ENCODE measurements at places on chromosomes 6 and 20.

GRCh38 chr6:160055378-160055777 lies 66.2 kb upstream of the SLC22A1 start:
- DNase-seq: no peak

DNA sequence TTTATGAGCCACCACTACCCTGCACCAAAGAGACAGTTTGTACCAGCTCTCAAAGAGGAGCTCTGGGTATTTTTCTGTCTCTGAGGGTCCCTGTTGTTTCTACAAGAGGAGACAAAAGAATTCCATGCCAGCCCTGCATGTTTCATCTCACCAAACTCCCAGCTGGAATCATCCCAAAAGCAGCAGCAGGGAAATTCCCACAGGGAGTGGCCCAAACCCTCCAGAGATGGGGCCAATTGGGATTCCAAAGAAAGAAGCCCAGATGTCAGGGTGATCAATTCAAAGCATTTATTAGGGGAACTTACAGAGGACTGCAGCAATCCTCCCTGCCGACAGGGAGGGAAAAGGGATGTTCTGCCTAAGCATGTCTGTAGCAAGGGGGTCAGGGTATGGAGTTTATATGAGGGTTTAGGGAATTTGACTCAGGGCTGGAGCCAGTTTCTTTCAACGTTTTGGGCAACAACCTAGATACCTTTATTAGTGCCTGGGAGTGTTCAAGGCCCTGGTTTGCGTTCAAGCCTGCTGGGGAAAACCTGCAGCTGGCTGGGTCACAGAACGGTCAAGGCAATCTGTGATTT lies 47.2 kb downstream of the MUC22 start:
- DNase-seq: no peak

- no peak for DNase-seq
Measured at GRCh38 chr6:34561227-34561530, 5.0 kb upstream of the SPDEF start.

- no peak for DNase-seq
Measured at GRCh38 chr6:170445487-170445886, 107.6 kb downstream of the PSMB1 start.

DNA sequence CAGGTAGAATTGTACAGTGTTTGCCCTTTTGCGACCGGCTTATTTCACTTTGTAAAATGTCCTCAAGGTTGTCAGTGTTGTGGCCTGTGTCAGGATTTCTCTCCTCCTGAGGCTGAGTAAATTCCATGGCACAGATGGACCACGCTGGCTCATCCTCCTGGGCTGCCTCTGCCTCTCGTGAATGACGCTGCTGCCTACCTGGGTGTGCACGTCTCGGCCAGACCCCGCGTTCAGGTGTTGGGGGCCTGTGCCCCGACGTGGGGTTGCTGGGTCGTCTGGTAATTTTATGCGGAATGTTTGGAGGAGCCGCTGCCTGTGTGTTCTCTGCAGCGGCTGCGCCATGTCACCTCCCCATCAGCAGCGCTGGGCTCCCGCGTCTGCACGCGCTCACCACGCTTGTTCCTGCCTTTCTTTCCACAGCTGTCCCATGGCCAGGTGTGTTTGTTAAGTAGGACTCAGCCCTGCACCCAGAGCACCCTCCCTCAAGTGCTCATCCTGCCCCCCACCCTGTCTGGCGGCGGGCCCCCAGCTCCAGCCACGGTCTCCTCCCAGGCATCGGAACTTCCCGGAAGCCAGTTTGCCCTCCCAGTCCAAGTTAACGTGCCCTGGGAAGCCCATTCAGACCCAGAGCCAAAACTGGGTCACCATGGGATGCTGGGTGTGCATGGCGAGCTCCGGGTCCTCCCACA lies 36.1 kb upstream of the CHRNA4 start:
- DNase-seq: no peak

- no peak for DNase-seq
Measured at GRCh38 chr6:34554291-34555006, 1.7 kb downstream of the SPDEF start.

DNA sequence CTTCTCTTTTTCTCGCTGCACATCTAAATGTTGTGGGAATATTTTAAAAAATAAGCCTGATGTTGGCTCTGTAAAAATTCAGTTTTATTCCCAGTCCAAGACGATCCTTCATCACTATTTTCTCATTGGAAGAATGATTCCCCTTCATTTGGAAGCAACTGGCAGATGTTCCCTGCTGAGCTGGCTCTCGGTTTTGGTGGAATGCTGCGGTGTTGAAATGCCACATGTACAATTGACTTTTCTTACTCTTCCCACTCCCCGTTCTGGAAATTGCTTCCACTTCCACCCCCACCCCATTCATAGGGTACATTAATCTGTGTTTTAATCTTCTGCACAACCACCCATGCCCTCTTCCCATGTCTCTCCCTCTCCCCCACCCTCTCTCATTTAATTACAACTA lies 496.3 kb upstream of the MAP3K7 start:
- no peak for DNase-seq

GRCh38 chr6:104322841-104323240 lies 536.9 kb downstream of the HACE1 start:
- DNase-seq: no peak

GRCh38 chr20:50270569-50270968 lies 79.9 kb downstream of the CEBPB start:
- DNase-seq: no peak

Data from activated CD4-positive, alpha-beta T cell treated with anti-CD3 and anti-CD28 coated beads for 24 hours (primary cell).